Thoracic aorta (tissue), 2 donors: ENCODE measurements at places on chromosomes 6 and 20. TPM values are rescaled to one million over a fixed set of nuclear protein-coding genes. Genes with fewer than 3 reads are reported as not detected.

- H3K4me3 ChIP-seq: no peak overlapping the region
- no peak for DNase-seq
- H3K27me3 ChIP-seq: no peaks in the 10 kb centered on the region
- no peak overlapping the region for H3K27ac ChIP-seq
Observed at GRCh38 chr6:162706232-162706631, 21.3 kb downstream of the PRKN start.

ATP6V1G2 gene
- total RNA-seq: 0.95 TPM

PPP1R3G gene
- total RNA-seq: 3.7 TPM

DNA sequence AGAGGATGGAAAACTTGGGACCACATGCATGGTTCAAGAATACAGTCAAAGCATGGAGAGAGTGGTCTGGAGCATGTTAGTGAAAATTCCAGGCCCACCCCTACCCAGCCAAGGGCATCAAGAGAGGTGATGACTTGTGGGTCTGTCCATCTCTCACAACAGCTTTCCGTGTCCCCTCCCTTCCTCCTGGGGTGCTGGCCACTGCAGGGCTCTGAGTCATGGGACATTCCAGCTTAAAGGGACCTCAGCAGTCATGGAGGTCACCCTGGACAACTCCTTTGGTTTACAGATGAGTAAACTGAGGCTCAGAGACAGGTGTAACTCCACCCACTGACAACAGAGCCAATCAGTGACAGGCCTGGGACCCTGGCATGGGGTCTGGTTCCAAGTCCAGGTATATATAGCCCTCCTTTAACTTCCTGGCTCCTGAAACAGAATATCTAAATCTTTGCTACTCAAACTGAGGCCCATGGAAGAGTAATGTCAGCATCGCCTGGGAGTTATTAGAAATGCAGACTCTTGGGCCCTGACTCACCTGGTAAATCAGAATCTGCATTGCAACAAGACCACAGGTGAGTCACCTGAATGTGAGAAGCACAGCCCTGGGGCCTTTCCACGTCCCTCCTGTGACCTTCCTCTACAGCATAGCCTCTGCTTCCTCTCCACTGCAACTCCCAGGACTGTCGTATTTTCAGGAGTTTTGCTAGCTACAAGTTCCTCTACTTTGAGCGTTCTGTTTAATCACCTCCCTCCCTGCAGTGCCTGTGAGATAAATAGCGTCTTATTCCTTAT is 170.2 kb downstream of the ZDHHC14 start:
- no peak for DNase-seq
- no peaks in the 10 kb centered on the region for H3K4me1 ChIP-seq
- no peak overlapping the region for H3K4me3 ChIP-seq
- no peaks in the 10 kb centered on the region for H3K27me3 ChIP-seq

GRCh38 chr6:28357036-28357435 is 7.3 kb downstream of the ZKSCAN3 start:
- peaks cover 18% of the 10 kb centered on the region for H3K4me1 ChIP-seq
- H3K36me3 ChIP-seq: peaks cover 11% of the 10 kb centered on the region
- H3K27ac ChIP-seq: no peak overlapping the region
- DNase-seq: no peak
- no peak overlapping the region for H3K4me3 ChIP-seq
- H3K27me3 ChIP-seq: no peaks in the 10 kb centered on the region

DNA sequence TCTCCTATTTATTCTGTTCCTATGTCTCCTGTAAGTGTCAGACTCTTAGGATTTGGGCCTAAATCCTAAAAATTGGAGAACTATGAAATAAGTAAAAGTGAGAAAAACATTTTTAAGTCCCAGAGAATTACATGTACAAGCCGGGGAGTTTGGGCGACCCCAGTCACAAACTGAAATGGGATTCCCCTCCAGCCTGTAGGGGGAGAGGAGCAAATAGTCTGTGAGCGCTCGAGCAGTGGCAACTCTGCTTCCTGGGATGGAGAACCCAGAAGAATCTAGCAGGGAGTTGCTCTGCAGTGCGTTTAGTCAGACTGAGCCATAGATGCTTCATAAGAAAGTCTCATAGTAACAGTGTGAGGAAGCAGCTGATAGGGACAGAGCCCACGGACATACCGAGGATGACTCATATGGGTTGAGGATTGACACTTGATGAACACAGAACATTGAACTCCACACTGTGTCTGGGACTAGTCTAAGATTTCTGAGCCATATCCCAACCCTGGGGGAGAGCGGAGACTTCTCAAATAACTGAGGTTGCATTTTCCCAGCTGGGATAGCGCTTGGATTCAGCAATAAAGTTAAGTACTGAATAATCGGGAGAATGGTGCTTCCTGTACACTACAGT is 437.2 kb downstream of the BCKDHB start:
- no peak for DNase-seq
- H3K27ac ChIP-seq: no peak overlapping the region
- no peaks in the 10 kb centered on the region for H3K36me3 ChIP-seq
- no peak overlapping the region for H3K4me3 ChIP-seq

DNA sequence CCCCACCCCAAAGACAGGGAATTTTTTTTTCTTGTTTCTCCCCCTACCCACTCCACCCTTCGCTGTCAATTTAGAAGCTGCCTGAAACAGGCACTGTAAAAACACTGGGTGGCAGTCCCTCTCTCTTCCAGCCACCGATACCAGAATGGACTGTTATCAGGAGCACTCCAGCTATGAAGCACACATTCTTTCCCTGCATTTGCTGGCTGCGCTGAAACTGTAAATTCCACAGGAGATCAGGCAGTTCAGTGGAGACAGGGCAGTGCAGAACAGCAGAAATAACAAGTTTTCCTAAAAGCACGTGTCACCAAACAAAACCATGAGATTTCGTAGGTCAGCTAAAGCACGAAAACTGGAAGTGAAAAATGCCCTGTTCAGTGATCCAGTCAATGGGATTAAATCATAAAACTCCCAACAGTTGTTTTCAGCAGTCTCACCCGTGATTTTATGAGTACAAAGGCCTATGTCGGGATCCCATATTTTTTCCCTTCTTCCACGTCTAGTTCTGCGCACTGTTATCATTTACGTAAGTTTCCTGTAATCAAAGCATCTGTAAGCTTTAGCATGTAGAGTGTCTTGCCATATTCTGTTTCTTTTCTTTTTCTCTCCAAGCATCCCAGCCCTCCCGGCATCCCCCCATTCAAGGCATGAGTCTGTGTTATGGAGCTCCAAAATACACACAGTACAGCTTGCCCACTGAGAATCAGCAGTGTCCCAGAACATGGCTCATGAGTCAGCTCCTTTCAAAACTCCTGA is 359.9 kb upstream of the EPHA7 start:
- H3K27ac ChIP-seq: no peak overlapping the region
- no peak for DNase-seq
- H3K36me3 ChIP-seq: no peaks in the 10 kb centered on the region
- H3K4me1 ChIP-seq: no peaks in the 10 kb centered on the region

DNA sequence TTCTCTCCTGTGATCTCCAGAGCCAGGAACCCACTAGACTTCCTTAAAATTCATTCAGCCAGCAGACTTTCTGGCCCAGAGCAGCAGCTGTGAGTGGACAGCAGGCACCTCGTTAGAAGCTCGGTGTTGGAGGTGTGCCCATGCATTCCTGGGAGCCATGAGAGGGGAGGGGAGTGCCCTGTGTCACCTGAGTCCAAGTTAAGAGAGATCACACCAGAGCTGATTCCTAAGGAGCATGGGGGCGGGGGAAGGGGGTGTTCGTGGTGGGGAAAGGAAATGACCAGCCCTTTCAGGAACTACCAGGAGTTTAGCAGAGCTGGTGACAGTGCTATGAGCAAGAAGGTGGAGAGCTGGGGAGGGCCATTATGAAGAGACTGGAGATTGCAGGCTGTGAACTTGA is 46.9 kb downstream of the GFRA4 start:
- no peak overlapping the region for H3K27ac ChIP-seq
- no peaks in the 10 kb centered on the region for H3K4me1 ChIP-seq
- no peak for DNase-seq
- H3K27me3 ChIP-seq: no peaks in the 10 kb centered on the region

WFDC12 gene
- not detected for total RNA-seq

C20orf141 gene
- total RNA-seq: not detected
